ENCODE measurements at places on chromosomes 7 and 10.

- DNase-seq: no peak
Observed at GRCh38 chr10:3689871-3690510, 95.0 kb downstream of the KLF6 start.

DNA sequence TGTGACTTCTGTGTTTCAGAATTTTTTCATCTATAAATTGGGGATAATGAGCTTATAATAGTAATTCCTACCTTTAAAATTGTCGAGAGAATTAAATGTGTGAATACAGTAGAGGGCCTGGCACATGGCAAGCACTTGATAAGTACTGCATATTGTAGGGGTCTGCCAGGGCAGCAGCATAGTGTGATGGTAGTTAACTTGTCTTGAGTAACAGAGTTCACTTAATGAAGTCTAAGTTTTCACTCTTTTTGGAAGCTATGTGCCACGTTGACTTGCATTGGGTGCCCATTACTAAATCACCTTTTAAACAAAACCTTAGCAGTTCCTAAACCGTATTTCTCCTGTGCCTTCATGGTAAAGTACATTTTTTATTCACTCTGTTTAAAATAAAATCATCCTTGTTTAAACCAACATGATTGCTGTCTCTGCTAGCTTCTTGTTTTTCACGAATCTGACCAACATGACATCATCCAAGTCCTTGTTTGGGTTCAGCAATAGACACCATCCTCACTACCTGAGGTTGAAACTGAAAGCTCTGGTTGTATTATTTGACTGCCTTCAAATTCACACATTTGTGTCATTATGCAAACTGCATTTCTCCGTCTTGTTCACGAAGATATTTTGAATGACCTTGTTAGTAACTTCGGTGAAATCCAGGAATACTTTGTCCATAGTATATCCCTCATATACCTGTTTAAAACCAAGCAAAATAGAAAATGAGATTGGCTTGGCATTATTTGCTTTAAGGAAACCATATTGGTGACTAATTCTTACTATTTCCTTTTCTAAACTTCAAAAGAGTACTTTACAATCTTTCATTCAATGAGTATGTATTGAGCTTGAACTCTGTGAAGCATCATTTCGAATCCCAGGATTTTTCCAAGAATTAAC lies 340.2 kb downstream of the SUGCT start:
- no peak for DNase-seq

GRCh38 chr7:30596721-30597120 lies 2.0 kb downstream of the GARS1 start:
- no peak for DNase-seq

DNA sequence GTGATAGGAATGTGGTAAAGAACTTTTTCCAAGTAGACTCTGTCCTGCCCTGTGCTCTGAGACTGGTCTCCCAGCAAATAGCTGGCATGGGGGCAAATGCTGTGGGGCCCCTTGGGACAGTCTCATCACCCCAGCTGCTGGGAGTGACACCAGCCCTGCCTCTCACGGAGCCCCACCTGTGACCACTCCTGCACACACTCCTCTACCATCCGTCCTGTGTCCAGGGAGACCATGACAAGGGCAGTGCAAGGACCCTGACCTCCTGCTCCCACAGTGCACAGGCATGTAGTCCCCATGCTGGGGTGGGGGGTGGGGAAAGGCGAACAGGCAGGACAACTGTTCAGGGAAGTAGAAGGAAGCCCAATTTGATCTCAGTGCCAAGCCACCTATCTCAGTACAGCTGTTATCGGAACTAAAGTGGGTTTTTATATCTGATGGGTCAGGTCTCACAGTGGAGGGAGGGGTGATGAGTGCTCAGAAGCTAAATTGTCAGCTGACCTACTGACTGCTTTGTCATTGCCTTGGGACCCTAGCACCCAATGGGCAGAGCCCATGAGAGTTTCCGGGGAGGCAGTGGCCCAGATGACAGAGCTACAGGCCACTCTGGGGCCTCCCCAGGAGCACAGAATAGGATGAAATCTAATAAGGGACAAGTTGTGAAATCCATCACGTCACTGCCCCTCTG lies 24.5 kb downstream of the VSTM4 start:
- no peak for DNase-seq

DNA sequence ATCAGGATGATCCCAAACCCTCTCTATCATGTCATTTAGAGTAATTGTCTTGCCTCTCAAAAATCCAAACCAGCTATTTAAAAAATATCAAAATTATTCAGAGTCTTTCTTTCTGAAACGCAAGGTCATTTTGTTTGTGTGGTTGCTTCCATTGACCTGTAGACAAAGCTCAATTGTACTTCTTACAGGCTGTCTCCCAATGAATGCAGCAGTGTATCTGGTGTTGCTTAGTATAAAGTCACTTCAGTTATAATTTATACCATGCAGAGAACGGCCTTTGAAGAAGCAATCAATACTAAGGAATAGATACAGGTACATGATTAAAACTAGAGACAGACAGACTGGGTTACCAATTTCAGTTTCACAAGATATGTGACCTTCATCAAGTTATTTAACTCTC lies 80.9 kb downstream of the DOCK4 start:
- no peak for DNase-seq

All from cardiac septum (tissue), 1 donor.